ENCODE measurements at places on chromosomes 1 and 21.

- no peak for DNase-seq
Measured at GRCh38 chr1:200139661-200140250, 112.2 kb downstream of the NR5A2 start.

- DNase-seq: no peak
Measured at GRCh38 chr1:89732643-89733222, 88.1 kb upstream of the LRRC8D start.

DNA sequence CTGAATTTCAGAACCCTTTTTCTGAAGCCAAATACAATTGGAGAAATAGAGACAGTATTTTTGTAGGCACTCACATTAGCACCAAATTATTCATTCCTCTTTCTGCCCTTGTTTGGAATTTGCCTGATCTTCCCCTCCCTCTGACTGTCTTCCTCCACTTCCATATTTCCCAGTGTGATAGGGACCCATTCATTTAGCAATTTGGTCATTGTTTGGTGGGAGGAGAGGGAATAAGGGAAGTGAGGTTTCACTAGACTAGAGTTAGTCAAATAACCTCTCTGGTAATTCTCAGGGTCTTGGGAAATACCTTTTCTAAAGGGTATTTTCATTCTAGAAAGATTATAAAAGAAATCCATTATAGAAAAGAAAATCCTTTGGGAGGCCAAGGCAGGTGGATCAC lies 31.0 kb upstream of the MTMR11 start:
- DNase-seq: no peak

- no peak for DNase-seq
Measured at GRCh38 chr1:118788463-118788862, 199.7 kb downstream of the TBX15 start.

- DNase-seq: no peak
Measured at GRCh38 chr1:160578525-160579191, 638 bp downstream of the CD84 start.

GRCh38 chr1:226092965-226093364 lies 30.4 kb downstream of the H3-3A start:
- DNase-seq: no peak

- no peak for DNase-seq
Measured at GRCh38 chr1:193042766-193043691, 16.1 kb downstream of the UCHL5 start.

DNA sequence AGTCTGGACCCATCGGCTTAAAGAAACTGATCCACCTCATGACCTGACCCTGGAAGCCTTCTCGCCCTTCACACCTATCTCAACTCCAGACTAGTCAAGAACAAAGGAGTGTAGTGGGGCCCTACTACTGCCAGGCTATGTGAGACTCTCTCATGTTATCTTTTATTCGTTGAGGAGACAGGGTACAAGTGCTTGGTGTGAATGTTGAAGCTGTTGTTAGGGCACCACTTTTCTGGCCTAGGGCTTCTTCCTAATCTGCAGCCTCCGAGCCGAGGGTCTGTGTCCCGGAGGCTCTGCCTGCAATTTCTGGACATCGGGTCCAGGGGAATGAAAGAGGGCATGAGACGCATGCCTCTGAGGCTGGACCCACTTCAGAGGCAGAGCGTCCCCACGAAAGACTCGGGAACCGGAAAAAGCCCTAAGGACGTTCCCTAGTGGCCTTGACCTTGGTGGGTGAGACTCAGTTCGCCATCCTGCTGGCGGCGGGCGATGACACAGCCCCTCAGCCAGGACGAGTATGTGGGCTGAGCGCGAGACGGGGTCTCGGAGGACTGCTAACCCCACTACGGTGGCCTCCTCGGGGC lies 671 bp downstream of the DNAJC11 start:
- DNase-seq: no peak

GRCh38 chr1:19786988-19787423 lies 12.7 kb downstream of the TMCO4 start:
- DNase-seq: no peak

GRCh38 chr1:162236618-162237017 lies 140.0 kb downstream of the SPATA46 start:
- no peak for DNase-seq

DNA sequence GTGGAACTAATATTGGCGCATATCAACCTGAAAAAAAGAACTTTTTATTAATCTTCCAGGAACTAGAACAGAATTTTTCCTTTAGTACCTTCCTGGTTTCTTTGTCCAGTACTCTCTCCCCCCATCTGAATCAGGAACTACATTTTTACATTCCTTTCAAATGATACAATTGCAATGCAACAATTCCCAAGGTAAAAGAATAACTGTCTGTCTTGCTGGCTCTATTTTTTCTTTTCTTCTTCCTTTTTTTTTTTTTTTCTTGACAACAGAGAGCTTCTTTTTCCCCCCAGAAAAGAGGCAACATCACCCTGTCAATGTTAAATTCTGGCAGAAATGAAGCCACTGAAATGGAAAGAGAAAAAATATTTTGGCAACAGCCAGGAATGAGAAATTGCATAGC lies 4.5 kb upstream of the CD101 start:
- DNase-seq: no peak

All from type B pancreatic cell (in vitro differentiated cells).